ENCODE measurements at places on chromosomes 4 and X.

DNA sequence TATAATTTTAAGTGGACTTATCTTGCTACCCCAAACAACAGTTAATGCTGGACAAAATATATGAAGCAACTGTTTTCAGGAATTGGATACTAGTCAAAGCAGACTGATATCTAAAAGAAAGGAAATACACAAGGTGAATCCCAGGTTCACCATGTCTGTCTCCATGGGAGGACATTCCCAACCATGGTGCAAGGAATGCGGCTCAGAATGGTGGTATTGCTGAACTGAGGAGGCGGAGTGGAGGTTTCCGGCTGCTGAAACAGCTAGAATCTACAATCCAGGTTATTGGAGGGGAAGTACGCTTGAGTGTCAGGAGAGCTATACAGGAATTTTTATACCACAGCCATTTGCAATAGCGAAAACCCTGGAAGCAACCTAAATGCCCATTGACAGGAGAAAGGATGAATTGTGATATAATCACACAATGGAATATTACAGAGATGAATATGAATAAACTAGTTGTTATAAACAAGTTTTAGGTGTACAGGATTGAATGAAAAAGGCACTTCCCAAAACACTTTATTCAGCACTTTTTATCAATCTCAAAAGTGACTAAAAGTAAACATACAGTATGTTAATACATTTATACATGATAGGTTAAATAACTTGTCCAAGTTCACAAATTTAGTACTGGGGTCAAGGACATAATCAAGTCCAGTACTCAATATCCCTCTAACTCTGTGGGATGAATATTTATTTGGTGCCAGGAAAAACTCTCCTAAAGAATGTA lies 9.0 kb downstream of the HMGB2 start:
- DNase-seq: no peak

DNA sequence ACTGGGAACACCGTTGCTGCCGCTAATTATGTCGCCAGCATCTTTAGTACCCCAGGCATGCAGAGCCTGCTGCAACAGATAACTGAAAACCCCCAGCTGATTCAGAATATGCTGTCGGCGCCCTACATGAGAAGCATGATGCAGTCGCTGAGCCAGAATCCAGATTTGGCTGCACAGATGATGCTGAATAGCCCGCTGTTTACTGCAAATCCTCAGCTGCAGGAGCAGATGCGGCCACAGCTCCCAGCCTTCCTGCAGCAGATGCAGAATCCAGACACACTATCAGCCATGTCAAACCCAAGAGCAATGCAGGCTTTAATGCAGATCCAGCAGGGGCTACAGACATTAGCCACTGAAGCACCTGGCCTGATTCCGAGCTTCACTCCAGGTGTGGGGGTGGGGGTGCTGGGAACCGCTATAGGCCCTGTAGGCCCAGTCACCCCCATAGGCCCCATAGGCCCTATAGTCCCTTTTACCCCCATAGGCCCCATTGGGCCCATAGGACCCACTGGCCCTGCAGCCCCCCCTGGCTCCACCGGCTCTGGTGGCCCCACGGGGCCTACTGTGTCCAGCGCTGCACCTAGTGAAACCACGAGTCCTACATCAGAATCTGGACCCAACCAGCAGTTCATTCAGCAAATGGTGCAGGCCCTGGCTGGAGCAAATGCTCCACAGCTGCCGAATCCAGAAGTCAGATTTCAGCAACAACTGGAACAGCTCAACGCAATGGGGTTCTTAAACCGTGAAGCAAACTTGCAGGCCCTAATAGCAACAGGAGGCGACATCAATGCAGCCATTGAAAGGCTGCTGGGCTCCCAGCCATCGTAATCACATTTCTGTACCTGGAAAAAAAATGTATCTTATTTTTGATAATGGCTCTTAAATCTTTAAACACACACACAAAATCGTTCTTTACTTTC lies 1.8 kb downstream of the UBQLN2 start:
- no peak for DNase-seq

DNA sequence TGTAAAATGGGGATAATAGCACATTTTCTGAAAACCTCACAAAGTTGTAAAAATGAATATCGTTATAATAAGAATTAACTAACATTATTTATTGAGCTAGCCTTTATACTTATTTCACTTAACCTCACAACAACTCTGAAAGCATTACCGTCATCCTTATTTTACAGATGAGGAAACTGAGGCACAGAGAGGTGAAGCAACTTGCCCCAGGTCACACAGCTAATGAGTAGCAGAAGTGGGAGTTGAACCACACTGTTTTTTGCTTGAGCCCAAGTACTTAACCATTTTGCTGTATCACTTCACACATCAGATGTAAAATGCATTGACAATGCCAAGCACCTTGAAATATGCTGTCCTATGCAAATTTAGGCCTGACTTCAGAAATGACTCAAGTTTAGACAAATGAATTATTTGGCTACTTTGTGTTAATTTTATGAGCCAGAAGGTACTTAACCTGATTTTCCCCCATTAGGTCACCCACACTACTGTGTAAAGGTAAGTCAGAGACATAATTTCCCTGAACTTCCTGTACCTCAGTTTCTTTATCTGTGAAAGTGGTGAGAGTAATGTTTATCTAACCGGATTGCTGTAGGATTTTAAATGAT lies 23.1 kb downstream of the CD40LG start:
- no peak for DNase-seq

DNA sequence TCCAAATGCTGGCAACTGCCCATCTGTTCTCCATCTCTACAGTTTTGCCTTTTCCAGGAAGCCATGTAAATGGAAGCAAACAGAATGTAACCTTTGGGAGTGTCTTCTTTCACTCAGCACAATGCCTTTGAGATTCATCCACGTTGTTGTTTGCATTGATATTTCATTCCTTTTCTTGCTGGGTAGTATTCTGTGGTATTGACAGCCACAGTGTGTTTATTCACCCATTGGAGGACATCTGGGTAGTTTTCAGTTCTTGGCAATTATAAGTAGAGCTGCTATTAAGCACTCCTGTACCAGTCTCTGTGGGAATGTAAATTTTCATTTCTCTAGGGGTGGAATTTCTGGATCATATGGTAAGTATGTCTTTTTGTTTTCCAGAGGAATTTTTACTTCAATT lies 194.3 kb upstream of the RPS6KA3 start:
- no peak for DNase-seq

DNA sequence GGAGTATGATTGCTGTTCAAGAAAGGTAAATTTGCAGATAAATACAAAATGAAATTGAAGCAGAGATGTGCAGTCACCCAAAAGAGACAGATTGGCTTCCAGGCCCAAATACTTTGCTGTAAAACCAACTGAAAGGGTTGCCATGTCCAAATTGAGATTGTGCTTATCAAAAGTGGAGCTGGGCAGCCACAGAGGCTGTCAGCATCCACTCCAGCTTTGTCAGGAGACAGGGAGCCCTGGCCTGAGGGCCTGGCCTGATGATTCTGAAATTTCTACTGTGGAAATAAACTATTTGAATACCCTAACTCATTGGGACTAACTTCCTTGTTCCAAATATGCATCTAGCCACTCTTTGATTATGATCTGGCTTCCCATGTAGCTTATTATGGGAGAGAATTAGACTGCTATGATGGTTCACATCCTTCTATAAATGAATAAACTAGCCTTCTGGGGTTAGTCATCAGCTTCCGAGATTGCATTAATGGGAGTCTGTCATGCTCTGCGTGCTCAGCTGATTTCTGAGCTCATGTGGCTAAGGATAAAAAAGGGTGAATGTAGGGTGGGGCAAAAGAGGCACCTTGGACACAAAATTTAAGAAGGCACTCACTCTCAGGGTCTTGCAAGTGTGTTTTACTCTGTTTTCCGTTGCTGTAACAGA lies 48.2 kb downstream of the SLC34A2 start:
- no peak for DNase-seq

DNA sequence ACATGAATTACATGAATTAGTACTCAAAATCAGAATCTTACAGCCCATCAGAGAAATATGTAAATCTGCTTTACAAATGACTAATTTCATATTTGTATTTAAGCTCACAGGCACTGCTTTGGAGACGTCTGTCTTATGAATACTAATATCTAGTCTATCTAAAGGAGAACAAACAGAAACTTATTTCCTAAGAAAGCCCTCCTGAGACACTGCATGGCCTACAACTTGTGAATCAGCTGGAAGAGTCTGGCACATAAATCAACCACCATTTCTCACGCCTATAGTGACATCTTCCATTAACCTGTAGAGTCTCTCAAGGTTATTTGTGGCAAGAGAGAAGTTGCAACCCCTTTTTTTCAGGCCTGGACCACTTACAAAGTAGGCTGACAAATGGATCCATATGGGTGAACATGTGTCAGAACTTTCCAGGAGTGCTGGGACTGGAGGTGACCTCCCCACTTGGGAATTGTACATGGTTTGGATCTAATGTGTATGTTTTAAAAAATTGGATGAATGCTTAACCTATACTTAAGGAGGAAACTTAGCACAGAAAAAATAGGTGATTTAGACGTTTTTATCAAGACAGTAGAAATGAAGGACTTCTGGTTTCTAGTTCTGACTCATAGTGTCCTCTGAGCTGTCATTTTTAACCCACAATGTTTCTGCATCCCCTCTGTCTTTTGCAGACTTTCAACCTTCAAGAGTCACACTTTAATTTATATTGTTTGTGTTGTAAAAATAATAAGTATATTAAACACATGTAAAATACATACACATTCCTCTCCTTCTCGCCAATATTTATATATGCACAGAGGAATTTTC lies 83.2 kb upstream of the ARHGAP24 start:
- DNase-seq: no peak

DNA sequence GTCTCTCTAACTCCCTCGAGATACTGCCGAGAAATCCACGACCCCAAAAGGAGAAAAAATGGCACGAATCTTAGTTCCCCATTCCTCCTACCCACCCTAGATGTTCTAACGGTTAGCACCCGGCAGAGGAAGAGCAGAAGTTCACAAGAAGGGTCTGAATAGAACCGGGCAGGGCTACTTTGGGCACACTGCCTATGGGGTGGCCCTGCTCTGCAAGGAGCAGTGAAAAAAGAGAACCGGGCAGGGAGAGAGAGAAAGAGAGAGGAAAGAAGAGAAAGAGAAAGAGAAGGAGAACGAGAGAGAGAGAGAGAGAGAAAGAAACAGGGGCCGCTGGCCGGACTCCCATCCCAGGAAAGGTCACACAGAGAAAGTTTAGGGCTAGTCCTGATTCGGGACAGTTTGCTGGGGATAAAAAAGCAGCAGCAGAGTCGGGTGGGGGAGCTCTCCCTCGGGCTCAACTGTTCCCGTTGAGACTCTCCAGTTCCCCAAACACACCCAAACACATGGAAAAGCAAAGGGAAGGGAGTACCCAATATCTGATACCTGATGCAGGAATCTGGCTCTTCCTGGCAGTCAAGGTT lies 468 bp downstream of the GLA start:
- no peak for DNase-seq

GRCh38 chrX:8033175-8033574 lies 106.0 kb upstream of the PNPLA4 start:
- DNase-seq: no peak

GRCh38 chrX:115892056-115892708 lies 278.4 kb upstream of the AGTR2 start:
- no peak for DNase-seq

- no peak for DNase-seq
Observed at GRCh38 chr4:159770969-159771368, 668.1 kb downstream of the RAPGEF2 start.

- peak; percentile 12 for DNase-seq
Observed at GRCh38 chr4:109816082-109816442, 500 bp downstream of the GAR1 start.

DNA sequence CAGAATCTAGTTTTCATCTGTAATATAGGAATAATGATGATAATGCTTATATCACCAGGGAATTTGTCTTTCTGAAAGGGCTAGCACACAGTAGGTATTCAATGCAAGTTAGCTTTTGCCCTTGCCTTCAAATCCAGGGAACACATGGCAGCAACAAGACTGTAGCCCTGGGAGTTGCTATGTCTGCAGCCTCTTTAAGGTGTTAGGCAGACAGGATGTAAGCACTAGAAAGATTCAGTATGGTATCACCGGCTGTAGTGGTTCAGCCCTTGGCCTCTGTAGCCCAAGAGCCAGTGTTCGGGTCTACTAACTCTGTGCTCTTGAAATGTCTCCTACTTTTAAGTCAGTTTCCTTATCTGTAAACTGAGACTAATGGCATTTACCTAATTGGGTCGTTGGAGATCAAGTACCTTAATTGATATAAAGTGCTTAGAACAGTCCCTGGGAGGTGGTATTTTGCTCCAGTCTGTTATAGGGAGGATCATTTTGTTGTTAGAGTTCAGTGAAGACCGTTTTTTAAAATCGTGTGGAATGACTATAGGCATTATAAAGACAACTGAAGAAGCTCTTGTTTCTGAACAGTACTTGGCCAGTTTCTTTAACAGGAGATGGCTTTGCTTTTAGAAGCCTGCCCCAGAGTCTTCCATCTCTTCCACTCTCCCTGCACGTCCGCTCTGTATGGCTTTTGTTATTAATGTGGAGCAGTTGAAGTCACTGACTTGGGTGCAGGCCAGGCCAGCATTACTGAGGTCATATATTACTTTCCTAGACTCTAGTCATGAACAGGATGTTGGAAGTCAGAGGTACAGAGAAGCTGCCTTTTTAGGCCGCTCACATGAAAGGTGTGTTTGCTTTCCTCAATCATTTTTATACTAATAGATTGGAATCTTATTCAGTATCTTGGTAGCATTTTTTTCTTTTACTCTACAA lies 44.8 kb downstream of the GAB1 start:
- DNase-seq: no peak

DNA sequence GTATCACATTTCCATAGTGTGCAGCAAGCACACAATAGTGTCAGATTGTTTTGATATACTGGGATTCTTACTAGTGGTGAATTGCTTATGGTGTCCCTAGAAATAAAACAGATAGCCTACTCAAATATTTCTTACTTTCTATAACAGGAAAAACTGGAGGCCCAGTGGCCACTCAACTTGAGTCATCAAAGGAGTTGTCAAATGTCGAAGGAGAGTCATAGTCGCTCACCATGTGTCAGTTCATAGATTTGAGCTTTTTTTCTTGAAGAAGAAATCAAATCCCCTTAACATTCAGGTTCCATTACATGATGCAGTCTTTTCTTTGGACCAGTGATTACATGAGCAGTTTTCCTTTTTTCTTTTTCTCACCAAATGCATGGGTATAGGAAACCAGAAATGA lies 1271.0 kb downstream of the RAPGEF2 start:
- DNase-seq: no peak

- no peak for DNase-seq
Observed at GRCh38 chr4:147498031-147498660, 17.2 kb downstream of the EDNRA start.

DNA sequence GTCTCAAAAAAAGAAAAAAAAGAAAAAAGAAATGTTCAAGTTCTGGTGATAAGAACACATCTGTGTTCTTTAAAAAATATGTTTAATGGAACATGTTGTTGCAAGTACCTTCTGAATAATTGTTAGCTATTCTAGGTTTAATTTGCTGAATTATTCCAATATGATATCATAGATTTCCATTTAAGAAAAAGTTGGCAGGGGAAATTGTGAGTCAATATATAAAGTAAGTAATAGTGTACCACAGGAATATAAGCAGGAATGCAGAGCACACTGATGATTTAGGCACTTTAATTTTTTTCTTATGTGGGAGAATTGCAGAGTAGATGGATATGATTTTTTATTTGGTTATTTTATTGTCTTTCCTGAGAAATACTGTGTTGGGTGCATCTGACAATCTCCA lies 190.7 kb downstream of the RPA4 start:
- DNase-seq: no peak

GRCh38 chrX:111339212-111339611 lies 68.9 kb upstream of the CAPN6 start:
- no peak for DNase-seq

GRCh38 chrX:48498374-48498809 lies 10.4 kb upstream of the PORCN start:
- DNase-seq: no peak
